ENCODE measurements at places on chromosomes 16 and 17.

DNA sequence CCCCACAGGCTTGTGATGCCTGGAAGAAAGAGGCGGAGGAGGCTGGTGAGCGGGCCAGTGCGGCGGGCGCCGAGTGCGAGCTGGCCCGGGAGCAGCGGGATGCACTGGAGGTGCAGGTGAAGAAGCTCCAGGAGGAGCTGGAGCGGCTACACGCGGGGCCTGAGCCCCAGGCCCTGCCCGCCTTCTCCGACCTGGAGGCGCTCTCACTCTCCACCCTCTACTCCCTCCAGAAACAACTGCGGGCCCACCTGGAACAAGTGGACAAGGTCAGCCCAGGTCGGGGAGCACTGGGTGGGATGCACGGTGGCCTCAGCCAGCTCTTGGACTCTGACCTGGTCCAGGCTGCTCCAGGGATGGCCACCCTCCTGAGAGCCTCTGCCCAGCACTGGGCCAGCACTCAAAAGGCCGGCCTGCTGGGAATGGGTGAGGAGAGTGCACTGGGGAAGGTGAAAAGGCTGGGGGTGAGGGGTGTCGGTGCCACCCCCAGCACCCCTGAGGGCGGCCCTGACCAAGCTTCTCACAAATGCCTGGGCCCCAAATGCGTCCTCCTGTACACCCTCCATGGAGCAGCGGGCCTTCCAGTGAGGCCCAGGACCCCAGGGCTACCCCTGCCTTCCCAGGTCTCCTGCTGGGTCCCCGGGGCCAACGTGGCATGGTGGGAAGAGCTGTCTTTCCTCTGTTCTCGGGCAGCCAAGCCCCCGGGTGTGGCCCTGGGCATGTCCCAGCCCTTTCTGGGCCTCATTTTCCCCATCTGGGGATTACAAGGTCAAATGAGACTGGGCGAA lies 20.8 kb downstream of the UNC13D start:
- DNase-seq = no peak

- DNase-seq = no peak
These were observed 555.8 kb downstream of the RBFOX1 start for GRCh38 chr16:7888411-7888810.

GRCh38 chr17:57876023-57876865 lies 26.4 kb upstream of the MRPS23 start:
- no peak for DNase-seq

DNA sequence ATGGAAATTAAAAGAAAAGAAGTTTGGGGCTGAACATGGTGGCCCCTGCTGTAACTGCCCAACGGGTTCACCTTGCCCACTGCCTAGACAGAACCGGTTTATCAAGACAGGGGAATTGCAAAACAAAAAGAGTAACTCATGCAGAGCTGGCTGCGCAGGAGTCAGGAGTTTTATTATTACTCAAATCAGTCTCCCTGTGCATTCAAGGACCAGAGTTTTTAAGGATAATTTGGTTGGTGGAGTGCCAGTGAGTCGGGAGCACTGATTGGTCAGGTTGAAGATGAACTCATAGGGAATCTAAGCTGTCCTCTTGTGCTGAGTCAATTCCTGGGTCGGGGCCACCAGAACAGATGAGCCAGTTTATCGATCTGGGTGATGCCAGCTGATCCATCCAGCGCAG lies 4.4 kb upstream of the SCPEP1 start:
- no peak for DNase-seq

DNA sequence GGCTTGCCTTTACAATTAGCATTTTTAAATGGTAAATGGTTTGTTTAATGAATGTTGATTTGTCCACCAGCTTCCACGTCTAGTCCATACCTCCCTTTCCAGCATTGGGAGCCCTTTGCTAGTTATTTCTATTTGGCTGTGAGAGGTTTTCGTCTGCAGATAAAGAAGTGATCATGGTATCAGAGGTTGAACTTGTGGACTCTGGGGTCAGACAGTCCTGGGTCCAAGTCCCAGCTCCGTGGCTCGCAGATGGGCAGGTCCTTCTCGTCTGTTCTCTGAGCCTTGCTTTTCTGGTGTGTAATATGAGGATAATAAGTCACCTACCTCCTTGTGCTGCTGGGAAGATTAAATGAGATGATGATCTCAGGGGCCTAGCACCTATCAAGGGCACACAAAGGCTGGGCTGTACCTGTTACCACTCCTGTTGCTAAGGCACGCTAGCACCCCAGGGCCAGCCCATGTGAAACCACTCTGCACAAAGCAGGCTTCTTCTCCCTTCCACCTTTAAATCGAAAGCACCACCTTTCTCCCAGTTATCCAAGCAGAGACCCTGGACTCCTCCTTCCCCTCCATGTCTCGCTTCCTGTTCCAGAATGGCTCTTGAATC lies 103.9 kb downstream of the GNAO1 start:
- DNase-seq = no peak

GRCh38 chr17:29614349-29615047 lies 8.2 kb downstream of the CORO6 start:
- no peak for DNase-seq

GRCh38 chr16:31354394-31355291 lies at the start of gene ITGAX:
Gene ITGAX (plus strand): TSS chr16:31355176. CDS start chr16:31355255, 79 bp downstream.
- no peak for DNase-seq

DNA sequence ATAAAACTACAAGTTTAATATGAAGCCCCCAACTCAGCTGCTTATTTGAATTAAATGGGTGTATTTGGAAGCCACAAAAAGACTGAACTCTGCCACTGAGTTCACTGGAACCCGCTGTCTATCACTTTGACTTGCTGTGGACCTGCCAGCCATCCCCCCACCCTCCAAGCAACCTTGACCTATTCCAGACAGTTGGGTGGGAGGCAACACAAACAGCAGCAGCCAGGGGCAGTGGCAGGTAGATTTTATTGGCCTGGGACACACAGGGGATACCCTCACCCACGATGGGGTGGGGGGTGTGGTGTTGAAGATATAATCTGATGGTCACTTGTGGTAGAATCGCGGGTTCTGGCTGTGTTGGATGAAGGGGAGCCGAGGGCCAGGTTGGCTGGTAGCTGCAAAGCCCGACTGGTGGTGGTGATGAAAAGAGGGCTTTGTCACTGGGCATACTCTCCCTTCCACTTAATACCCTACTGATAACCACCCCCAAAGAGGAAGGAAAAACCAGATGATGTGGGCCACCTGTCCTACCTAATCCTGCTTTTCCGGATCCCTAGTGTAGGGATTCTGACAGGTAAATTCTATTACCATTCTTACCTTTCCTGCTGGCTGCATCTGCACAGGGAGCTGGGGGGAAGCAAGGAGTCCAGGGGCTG lies 2.6 kb downstream of the GPS2 start:
- no peak for DNase-seq

- no peak for DNase-seq
These were observed 8.9 kb upstream of the PPL start for GRCh38 chr16:4945560-4946502.

- DNase-seq = no peak
These were observed 141.2 kb downstream of the CMIP start for GRCh38 chr16:81585785-81586184.

DNA sequence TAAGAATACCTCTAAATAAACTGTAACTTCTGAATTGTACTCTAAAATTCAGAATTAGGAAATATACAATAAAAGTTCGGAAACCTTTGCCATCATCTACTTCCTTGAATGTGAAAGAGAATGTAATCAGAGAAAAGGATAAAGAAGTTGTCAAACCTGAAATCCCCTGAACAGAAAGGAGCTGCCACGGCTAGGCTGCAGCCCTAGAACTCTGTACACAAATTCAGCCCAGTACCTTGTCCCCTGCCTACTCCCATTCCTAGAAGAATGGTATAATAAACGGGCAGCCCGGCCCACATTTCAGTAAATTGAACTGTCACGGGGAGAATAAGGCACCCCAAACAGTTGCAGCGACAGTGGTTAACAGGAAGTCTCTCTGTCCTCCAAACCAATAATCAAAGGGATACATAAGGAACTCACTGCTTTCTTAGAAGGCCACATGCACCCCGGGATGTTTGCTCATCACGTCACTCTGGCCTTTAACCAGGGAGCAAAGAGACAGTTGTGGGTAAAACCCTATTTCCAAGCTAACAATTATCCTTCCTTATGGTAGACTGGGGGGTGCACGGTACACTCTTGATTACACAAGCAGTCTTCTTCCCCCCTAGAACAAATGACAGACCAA lies 24.3 kb upstream of the RFFL start:
- DNase-seq = no peak

DNA sequence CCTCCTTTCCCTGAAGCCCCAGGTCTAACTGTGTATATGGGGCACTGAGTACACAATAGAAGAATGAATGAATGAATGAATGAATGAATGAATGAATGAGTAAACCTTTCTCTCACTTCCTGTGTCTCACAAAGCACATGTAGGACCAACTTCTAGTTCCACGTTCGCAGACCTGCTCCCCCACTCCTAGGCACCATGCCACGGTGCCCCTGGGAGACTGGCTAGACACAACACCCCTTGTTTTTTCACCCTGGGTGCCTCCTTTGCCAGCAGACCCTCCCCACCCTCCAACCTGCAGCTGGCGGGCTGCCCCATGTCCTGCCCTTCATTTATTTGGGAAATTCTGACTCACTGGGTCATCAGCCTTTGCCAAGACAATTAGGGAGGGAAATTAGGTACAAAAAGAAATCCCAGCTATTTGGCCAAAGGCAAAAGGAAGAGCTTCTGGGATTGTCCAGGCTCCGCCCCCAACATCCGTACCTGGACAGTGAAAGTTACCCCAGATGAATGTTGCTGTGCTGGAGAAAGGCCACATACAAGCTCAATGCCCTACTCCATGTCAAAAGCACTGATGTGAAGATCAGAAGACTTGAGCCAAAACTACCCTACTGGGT lies 7.7 kb downstream of the CES1 start:
- DNase-seq = no peak

GRCh38 chr16:88692861-88693260 lies 6.6 kb upstream of the SNAI3 start:
- DNase-seq = no peak

GRCh38 chr17:6823011-6823442 lies 8.5 kb downstream of the TEKT1 start:
- no peak for DNase-seq

- no peak for DNase-seq
These were observed 55.6 kb downstream of the COTL1 start for GRCh38 chr16:84562174-84562815.

GRCh38 chr16:22374311-22375116 lies at the start of gene CDR2:
Gene CDR2 (minus strand): TSS chr16:22374619. CDS start chr16:22374309, 310 bp downstream.
- peak; percentile 92 for DNase-seq

- no peak for DNase-seq
These were observed 35.4 kb upstream of the GAN start for GRCh38 chr16:81279392-81279791.

DNA sequence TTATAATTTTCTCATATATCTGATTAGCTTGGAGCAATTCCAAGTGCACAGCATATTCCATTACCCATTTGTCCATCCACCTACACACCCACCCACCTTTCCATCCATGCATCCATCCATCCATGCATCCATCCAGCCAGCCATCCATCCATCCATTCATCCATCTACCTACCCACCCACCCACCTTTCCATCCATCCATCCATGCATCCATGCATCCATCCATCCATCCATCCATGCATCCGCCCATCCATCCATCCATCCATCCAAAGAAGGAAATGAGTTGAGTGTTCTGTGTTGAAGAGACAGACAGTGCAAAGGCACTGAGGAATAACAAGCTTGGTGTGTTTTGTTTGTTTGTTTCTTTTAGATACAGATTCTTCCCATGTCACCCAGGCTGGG lies 78.7 kb upstream of the FAM20A start:
- no peak for DNase-seq

DNA sequence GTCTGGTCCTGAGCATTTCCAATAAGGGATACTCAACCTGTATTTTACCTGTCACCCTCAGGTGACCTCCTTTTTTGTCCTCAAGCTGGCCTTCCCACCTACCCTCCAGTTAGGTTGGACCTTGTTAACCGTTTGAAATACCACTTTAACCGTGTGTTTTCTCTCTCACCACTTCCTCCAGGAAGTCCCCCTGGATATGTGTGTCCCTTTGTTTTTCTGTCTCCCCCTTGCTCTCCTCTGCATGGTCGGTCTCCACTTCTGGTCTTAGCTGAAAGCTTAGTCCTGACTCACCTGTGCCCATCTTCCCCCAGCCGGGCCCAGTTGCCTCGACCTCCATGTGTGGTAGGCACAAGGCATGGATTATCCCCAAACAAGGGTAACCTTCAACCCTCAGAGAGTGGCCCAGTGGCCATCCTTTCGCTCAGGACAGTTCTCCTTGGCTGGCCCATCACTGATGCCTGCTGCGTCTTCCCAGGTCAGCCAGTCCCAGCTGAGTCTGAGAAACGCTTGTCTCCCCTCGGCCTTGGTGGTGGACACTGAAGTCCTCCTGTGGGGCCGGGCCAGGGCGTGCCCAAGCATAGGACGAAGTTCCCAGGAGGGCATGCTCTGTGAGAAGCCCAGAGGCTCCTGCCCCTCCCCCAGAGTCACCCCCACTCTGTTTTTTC lies 20.0 kb downstream of the LASP1 start:
- no peak for DNase-seq

- peak; percentile 46 for DNase-seq
These were observed 7.4 kb upstream of the TMEM220 start for GRCh38 chr17:10737168-10737622.

DNA sequence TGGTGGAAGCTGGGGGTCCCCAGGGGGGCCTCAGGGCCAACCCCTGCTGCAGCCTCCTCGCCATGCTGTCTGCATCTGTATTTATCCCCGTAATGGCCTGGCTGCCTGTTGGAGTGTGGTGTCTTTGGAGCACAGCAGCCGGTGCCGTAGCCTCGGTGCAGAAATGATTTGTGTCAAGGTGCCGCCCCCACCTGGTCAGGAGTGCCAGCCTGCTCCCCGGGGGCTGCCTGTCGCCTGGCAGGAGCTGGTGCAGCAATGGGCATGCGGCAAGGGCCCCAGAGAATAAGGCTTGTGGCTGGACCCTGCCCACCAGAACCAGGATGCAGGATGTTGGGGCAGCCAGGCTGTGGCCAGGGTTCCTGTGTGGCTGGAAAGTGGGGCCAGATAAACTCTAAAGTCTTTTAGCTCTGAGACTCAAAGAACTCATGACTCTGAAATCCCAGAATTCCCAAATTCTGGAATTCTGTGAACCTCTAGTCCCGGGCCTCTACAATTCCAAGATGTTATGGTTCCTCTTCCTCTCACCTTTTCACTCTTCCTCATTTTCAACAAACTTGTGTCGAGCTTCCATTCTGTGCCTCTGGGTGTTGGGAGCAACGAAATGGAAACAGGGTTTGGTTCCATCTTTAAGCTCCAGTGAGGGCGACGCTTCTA lies 5.9 kb downstream of the CPNE2 start:
- no peak for DNase-seq

DNA sequence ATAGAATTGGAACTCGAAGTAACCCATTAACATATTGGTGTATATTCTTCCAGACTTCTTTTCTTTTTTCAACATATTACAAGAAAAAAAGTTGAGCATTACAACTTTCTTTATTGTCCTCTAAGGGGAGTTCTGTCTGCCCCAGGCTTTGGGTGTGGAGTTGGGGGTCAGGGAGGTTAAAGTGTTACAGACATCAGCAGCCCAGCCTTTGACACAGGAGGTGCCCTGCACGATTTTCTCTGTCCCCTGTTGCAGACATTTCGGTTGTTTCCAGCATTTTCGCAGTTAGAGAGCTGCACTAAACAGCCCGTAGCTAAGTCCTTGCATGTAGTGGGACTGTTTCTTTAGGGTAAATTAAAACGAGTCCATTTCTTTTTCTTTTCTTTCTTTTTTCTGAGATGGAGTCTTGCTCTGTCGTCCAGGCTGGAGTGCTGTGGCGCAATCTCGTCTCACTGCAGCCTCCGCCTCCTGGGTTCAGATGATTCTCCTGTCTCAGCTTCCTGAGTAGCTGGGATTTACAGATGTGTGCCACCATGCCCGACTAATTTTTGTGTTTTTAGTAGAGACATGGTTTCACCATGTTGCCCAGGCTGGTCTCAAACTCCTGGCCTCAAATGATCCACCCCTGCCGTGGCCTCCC lies 13.4 kb upstream of the ADCY7 start:
- DNase-seq = no peak

- no peak for DNase-seq
These were observed 4.3 kb upstream of the CYBA start for GRCh38 chr16:88655053-88655732.

Data from right renal pelvis (tissue), 4 donors.